ENCODE measurements at places on chromosomes 13 and 19. TPM values are rescaled to one million over a fixed set of nuclear protein-coding genes. Genes with fewer than 3 reads are reported as not detected.

Gene URAD
- total RNA-seq = not detected

Gene AMH
- 16.0 TPM for total RNA-seq

Gene ZNF729
- total RNA-seq = not detected

Gene CCDC8
- not detected for total RNA-seq

Gene FUT2
- not detected for total RNA-seq

Gene SRRM5
- 0.81 TPM for total RNA-seq

Gene ANKLE1
- total RNA-seq = 0.72 TPM

Gene CATSPERD
- total RNA-seq = not detected

Gene CALR3
- total RNA-seq = 0.07 TPM
